Sciatic nerve (tissue), 2 donors: ENCODE measurements at places on chromosomes 2 and 18. TPM values are rescaled to one million over a fixed set of nuclear protein-coding genes. Genes with fewer than 3 reads are reported as not detected.

DNA sequence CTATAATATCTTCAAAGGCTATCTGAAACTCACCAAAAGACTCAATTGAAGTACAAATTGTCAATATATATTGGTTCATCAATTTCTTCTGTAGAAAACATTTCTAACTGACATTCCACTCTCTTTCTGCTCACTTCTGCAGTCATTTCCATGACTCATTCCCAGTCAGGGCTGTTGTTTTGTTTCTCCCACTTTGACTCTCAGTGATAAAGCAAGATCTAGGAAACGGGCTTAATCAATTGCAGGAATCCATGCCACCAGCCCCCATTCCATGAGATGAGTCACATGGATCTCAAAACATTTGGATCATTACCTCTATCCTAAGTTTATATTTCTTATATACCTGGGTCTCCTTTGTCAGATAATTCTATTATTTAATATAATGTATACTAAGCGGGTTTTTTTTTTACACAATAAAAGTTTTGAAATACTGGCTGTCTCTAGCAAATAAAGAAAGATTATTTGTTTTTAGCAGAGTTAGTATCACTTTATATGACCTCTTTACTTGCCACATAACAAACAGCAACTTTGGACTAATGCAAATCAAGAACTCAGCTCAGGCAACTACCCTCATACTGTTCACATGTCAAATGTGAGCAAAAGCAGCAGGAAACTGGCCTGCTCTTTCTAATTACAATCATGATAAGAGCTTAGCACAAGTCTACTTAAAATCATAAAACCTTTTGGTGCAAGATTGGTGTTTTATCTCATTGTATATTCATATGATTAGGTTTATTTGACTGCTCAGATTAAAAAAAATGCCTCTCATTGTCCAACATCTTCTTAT, 251.1 kb upstream of the PIK3C3 start:
- no peak for DNase-seq

- peak; percentile 31 for DNase-seq
Measured at GRCh38 chr2:239473211-239473805, 72.5 kb upstream of the HDAC4 start.

- no peak for DNase-seq
Measured at GRCh38 chr2:138071720-138072719, 107.7 kb downstream of the HNMT start.

DNA sequence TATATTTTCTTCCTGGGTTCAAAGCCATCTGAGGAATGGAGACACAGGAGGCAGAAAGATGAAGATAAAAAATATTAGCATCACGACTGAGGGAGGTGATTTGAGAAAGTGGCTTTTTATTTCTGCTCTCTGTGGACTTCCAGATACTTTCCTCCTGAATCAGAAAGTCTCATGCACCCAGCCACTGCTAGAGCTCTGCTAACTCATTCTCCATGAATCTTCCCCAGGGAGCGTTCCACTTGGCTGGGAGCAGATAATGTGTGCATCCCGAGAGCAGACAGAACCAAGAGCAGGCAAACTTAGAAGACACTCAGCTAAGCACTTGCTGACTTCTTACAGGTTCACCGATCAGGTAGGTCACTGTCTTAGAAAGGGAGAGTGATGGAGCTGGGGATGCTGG, 264.1 kb upstream of the THUMPD2 start:
- DNase-seq = no peak

Gene HOXD13
- total RNA-seq = not detected

Gene TMEM37
- total RNA-seq = 7.1 TPM

Gene TRIM43
- total RNA-seq = not detected
